HL-60 (cell line): ENCODE measurements at places on chromosomes 6 and 20.

GRCh38 chr20:37521061-37521771, at the start of gene NNAT:
Gene NNAT, plus strand, starts transcription at chr20:37521250. Its CDS starts 82 bp downstream, at chr20:37521332.
- DNase-seq = no peak

DNA sequence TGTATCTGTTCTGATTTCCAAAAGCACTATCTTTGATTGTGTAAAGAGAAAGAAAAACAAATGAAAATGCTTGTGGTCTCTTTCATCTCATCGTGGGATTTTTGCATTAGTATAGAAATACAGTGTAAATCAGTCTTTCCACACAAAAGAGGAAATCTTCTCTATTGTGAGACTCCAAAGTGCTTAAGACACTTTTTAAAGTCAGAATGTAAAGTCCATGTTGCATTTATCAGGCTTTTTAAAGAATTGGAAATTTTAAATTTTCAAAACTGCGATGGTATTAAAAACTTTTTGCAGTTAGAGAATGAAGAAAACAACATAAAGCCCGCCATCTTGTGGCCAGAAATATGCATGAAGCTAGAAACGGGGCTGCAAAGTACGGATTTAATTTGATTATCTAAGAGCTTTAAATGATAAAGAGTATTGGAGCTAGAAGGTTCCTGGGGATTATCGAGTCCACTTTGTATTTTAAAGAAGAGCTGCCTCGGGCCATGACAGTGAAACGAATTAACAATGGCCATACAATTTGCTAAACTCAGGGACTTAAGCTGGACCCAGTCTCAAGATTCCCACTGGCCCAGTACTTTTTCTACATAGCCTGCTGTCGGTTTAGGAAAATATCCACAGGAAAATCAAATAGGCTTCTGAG, 339.6 kb downstream of the ARHGAP18 start:
- DNase-seq = no peak

GRCh38 chr6:112153926-112154607, 66.7 kb downstream of the FAM229B start:
- peak; percentile 43 for DNase-seq

- no peak for DNase-seq
Observed at GRCh38 chr6:32075781-32076180, 33.4 kb downstream of the TNXB start.

- DNase-seq = no peak
Observed at GRCh38 chr20:12617076-12617475, 391.7 kb upstream of the SPTLC3 start.

GRCh38 chr6:26252077-26252472, 112.9 kb upstream of the BTN3A2 start:
- no peak for DNase-seq
